ENCODE measurements at places on chromosomes 5 and 9.

- no peak for DNase-seq
Measured at GRCh38 chr5:11251247-11251646, 490.2 kb upstream of the DAP start.

- no peak for DNase-seq
Measured at GRCh38 chr9:2761424-2761823, 44.1 kb downstream of the KCNV2 start.

GRCh38 chr5:149157330-149157729, 16.0 kb downstream of the ABLIM3 start:
- DNase-seq = no peak

- DNase-seq = no peak
Measured at GRCh38 chr5:12147513-12147912, 243.3 kb upstream of the CTNND2 start.

- DNase-seq = no peak
Measured at GRCh38 chr9:3955305-3955687, 344.6 kb downstream of the GLIS3 start.

DNA sequence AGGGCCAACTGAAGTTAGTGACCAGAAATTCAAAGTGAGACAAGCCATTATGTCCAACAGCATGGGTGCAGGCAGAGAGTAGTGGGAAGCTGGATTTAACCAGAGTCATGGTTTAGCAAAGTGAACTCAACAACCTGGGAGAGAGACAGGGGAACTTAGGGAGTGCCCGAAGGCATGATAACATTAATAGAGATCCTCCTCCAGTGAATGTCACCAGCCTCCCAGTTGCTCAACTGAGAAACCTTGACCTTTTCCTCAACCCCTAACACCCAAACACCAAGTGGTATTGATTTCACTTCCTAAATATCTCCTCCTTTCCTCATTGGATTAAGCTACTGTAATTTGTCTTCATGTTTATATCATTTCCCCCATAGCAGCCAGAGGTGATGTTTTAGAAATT, 42.6 kb downstream of the HMGCS1 start:
- no peak for DNase-seq

DNA sequence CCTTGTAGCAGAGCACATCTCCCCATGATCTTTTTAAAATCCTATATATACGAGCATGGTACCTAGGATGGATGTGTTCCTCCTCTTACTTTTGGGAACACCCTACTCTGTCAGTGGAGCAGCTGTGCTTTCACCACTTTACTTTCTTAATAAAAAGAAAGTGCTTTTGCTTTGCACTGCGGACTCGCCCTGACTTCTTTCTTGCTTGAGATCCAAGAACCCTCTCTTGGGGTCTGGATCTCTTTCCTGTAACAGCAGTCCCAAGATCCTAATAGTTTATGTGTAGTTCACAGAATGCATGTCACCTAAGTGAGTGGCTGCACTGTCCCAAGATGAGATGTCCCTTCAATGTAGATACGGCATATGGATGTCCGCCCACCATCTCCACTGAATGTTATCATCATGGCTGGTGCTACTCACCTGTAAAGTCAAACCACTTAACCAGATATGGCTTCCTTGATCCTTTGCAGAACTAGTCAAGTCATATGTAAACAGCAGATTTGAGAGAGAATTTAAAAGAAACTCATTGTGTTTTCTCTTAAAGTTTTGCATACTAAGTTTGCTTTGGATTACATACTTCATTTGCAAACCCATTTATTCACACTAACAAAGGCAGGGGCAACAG, 1.9 kb downstream of the FGF1 start:
- no peak for DNase-seq

GRCh38 chr5:159552751-159553150, 222.5 kb upstream of the IL12B start:
- no peak for DNase-seq

DNA sequence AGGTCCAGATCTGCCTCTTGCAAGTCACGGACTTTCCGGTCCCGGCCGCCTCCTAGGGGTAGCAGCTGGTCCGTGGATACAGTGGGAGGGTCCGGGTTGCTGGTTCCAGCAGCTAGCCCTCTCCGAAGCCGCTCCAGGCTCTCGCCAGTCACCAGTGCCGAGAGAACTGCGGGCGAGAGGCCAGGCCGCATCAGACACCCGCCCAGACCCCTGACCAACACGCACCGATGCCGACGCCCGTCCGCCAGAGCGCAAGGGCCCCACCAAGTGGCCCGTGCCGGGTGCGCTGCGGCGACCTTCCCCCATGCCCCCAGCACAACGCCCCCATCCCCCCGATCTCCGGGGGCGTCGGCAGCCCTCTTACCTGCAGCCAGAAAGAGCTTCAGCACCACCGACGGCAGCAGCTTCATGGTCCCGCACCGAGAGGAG, 470 bp downstream of the HBEGF start:
- DNase-seq = no peak

GRCh38 chr9:91847581-91848091, 102.4 kb downstream of the ROR2 start:
- DNase-seq = peak; percentile 8

GRCh38 chr5:153630546-153630945, 140.1 kb downstream of the GRIA1 start:
- no peak for DNase-seq

DNA sequence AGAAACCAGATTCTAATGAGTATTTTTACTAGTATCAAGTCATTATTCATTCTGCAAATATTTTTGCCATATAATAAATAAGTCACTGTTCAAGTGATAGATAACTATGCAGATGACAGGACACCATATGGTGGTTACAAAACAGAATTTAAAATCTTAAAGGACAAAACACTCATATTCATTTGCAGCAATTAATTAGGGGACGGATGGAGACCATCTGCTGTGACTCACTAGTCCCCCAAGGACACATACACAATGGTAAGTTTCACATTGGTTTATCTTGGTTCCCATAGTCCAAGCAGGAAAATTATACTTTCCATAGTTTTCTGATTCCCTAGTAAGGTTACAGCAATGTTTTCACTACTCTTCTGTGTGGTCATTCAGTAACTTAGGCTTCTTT, 28.4 kb upstream of the SPATA31C2 start:
- DNase-seq = no peak

GRCh38 chr5:154849791-154850201, 607 bp downstream of the FAXDC2 start:
- DNase-seq = no peak

- DNase-seq = no peak
Measured at GRCh38 chr5:652023-652515, 39.9 kb downstream of the CEP72 start.

DNA sequence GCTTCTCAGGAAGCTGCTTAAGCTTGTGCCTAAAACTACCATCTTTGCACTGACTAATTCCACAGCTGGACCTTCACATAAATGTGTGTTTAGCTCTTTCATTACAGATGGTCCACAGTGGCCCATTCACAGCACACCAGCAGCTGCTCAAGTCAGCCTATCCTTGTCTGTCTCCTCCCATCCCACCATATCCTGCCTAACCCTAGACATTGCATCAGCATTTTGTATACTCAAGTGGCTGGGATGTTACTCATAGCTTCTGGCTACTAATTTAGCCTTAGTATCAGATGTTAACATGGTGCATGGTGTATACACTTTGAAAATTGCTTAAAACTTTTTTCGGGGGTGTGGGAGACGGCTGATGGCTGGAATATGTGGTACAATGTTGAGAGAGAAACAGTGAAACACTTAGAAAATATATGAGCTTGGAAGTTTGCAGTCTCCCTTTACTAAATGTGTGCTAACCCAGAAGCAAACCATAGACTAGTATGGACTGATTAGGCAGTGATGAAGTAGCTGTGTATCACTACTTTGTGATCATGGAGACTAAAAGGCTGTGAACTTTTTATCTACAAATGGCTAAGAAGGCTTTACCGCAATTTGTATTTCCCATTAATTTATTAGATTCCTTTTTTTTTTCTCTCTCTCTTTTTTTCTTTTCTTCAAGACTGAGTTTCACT, 83.1 kb downstream of the JMY start:
- DNase-seq = no peak

- DNase-seq = no peak
Measured at GRCh38 chr9:35303567-35303966, 141.8 kb downstream of the UNC13B start.

DNA sequence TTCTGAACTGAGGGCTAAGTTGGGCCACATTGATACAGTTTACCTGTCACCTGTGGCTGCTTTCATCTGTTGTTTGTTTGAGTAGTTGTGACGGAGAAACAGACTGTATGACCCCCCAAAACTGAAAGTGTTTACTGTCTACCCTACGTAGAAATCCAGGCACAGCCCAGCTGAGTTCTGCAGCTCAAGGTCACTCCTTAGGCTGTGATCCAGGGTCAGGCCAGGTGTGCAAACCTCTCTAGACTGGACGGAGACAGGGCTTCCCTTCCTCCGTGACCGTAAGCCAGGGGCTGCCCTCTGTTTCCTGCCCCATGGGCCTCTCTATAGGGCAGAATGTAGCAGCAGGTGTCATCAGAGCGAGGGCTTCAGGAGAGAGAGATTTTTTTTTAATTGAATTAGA, 207.9 kb upstream of the OTULINL start:
- no peak for DNase-seq

DNA sequence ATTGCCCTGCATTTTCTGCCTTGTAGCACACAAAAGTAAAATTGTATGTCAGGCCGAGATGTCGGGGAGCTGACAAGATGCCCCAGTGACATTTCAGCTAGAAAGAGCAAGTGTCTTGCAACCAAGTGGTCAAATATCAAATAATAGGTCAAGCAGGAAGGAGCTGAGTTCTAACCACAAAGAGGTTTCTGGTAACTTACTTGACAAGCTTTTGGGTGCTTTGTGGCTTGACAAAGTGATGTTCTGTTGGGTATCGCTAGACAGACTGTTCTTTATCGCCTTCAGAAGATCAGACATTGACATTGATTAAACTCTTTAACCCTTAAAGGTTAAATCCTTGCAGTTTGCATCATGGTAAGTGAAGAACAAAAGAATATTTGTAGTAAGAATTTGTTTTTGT, 419.9 kb downstream of the CCDC171 start:
- DNase-seq = no peak

DNA sequence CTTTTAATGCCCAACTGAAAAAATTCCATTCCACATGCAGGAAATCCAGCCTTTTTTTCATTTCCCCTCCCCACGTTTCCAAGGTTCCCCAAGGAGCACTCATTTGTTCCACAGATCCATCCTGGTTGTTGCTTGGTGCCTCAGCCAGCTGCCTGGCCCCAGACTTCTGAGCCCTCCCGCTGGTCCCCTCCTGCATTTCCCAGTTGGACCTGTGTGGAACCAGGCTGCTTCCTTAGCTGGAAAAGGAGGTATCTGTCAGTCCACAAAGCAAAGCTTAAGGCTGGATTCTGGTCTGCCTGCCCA, 44.8 kb downstream of the ANGPTL2 start:
- DNase-seq = no peak

DNA sequence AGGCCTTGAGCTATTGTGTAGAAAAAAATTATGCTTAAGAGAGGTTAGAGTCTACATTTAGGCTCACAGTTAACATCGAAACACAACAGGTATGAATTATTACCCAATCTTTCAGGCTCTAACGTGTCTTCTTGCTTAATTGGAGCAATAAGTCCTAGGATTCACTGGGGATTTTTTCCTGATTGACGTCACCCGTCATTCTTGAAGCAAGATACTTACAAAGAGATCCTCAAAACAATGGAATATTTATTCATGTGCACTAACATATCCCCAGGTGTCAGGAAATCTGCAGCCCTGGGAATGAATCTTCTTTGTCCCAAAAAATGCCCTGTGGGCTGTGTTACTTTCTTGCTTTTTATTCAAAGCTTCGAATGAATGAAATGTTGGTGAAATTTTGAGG, 413.5 kb downstream of the NFIB start:
- DNase-seq = no peak

- DNase-seq = no peak
Measured at GRCh38 chr9:121598965-121599871, 52.2 kb upstream of the DAB2IP start.

DNA sequence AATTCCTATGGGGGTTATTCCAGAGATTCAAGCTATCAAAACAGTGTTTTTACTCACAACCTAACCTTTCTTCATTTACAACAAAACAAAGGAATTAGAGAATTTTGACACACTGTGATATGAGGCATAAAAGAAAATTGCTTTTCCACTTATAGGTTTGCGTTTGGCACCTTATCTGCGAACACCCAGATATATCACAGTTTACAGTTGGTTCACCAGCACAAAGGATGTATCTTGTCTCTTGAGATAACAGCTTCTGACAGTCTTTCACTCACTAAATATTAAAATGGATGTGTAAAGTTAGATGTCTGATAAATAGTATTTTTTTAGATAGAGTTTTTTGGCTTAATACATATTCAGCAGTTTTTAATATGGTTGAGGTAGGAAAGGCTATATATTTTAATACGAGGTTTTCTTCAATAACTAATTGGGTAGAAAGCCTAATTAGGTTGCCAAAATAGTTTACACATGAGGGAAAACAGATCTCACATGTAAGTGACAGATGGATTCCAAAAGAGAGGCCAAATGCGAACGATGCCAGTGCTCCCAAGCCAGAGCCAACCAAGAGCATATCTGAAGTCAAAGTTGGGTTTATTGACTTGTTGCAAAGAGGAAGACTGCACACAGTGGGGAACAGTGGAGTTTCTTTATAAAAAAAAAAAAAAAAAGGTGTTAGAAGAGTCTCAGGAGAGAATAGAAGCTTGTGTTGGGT, 1495.2 kb downstream of the MAT2B start:
- no peak for DNase-seq

Measured in stimulated activated CD4-positive, alpha-beta T cell treated with anti-CD3 and anti-CD28 coated beads, TNF-alpha, amount 100 ng/mL, for 24 hours (primary cell).